ENCODE measurements at places on chromosomes 5 and 9.

- DNase-seq = peak; percentile 27
Observed at GRCh38 chr9:91682806-91683205, 259.2 kb upstream of the NFIL3 start.

DNA sequence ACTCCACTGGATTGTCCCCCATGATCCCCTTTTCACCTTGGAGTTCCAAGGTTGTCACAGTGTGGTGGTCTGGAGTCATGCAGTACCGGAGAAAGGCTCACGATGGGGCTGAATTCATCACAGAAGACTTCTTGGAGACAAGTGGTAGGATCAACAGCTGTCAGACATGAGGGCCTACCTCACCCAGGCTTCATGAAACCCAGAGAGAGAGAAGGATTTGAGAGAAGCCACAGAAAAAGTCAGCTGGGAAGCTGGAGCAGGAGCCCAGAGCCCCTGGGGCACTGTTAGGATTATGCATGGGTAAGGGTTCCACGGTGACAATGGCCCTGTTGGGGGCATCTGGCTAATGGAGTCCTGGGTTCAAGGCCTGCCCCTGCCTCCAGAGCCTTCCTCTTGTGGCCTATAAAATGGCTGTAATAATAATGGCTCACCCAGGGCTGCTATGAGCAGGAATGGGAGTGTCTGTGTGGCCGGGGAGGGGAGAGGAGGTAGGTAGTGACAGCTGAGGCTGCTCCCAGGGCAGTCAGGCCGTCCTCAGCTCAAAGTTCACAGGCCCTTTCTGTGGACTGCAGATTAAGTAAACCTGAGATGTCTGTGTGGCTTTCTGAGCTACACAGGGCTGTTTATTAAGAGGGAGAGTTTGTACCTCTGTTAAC lies 910 bp downstream of the TRIM14 start:
- DNase-seq = peak; percentile 43

GRCh38 chr5:53180991-53181390 lies 71.4 kb upstream of the MOCS2 start:
- no peak for DNase-seq

GRCh38 chr9:135980926-135981630 lies 19.9 kb upstream of the UBAC1 start:
- DNase-seq = no peak
